ENCODE measurements at places on chromosomes 6 and 20.

GRCh38 chr20:59392736-59393135 lies 92.3 kb downstream of the EDN3 start:
- no peak for DNase-seq

GRCh38 chr6:143754204-143754603 lies 76.4 kb downstream of the PHACTR2 start:
- no peak for DNase-seq

GRCh38 chr6:23826572-23826971 lies 299.4 kb upstream of the NRSN1 start:
- no peak for DNase-seq

GRCh38 chr20:24388828-24389380 lies 80.5 kb upstream of the SYNDIG1 start:
- DNase-seq, result no peak

All from cortex of kidney (tissue), 1 donor.